Hematopoietic multipotent progenitor cell (in vitro differentiated cells): ENCODE measurements at places on chromosomes 12 and 14.

- no peak for DNase-seq
Observed at GRCh38 chr12:57469296-57470164, 9.9 kb downstream of the GLI1 start.

GRCh38 chr14:100740196-100740825, 13.6 kb downstream of the DLK1 start:
- no peak for DNase-seq

- DNase-seq = no peak
Observed at GRCh38 chr14:20564501-20564997, 3.7 kb upstream of the RNASE9 start.

DNA sequence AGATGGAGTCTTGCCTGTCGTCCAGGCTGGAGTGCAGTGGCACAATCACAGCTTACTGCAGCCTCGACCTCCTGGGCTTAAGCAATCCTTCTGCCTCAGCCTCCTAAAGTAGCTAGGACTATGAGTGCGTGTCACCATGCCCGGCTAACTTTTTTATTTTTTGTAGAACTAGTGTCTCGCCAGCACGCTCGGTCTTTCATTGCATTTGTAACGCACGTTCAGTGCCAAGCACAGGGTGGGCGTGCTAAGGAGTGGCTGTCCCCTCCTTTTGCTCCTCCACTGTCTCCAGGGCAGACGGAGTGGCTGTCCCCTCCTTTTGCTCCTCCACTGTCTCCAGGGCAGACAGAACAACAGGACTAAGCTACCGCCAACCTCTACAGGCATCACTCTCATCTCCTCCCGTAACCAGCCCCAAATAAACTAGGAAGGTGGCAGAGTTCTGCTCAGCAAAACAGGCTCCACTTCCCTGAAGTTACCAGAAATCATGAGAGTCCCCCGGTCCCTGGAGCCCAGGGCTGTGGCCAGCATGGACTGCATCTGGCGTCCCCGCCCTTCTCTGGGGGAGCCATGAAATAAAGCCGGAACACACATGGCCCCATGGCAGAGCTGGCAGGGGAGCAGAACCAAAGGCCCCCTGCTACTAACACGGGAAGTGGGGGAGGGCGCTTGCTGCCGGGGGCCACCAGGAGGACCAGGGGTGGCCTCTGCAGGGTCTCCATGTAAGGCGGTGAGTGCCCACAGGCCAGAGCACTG, 60.2 kb downstream of the CCDC88C start:
- DNase-seq = no peak
